ENCODE measurements at places on chromosomes 1 and 21.

- DNase-seq: no peak
These were observed 3.0 kb downstream of the VAMP4 start for GRCh38 chr1:171738911-171739310.

- DNase-seq: no peak
These were observed 48.2 kb downstream of the ADARB1 start for GRCh38 chr21:45122432-45123132.

GRCh38 chr1:7329868-7330615 is 441.1 kb upstream of the VAMP3 start:
- DNase-seq: no peak

GRCh38 chr1:114094363-114094634 is 59.4 kb downstream of the SYT6 start:
- DNase-seq: no peak

DNA sequence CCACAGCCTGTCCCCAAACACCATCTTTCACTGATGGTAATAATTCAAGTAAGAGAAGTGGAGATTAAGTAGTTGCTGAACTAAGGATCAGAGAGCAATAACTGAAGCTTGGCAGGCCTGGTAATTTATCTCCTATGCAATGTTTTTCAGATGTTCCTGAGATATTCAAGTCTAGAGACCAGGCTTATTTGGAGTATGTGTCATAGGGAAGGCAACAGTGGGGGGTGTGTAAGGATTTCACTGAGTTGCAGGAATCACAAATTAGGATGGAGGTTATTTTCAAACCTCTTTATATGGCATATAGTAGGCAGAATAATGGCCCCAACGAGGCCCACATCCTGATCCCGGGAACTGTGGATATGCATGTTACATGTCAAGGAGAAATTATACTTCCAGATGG is 171.7 kb downstream of the KCNJ6 start:
- no peak for DNase-seq

GRCh38 chr1:234973426-234974250 is 155.0 kb downstream of the TOMM20 start:
- no peak for DNase-seq

DNA sequence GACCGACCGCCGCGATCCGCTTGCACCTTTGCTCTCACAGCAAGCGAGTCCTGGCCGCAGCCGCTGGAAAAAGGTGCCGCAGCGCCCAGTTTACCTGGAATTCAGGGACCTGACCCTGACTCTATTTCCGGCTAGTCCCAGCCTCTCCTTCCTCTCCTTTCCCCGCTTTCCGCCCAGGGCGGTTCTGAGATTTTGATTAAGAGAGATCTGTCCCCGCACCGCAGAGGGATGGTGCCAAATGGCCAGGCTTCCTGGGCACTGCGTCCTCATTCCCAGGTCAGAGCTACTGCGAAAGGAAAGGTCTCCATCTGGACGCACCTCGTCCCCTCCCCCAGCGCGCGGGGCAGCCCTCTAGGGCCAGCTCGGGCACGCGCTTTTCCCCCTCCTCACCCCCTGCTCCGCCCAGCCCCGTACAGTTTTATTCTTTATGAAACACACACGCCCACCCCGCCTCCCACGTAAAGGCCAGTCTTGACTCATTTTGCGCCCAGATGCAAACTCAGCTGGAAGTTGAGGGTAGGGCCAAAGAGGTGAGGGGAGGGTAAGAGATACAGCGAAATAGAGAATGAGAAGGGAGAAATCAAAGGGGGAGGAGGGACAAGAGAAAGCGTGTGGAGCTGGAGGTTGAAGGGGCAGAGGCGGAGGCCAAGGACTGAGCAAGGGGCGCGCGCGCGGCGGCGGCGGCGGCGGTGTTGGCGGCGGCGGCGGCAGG is 411.8 kb upstream of the ESRRG start:
- DNase-seq: no peak

- DNase-seq: no peak
These were observed 9.3 kb upstream of the CLDN14 start for GRCh38 chr21:36489103-36489775.

DNA sequence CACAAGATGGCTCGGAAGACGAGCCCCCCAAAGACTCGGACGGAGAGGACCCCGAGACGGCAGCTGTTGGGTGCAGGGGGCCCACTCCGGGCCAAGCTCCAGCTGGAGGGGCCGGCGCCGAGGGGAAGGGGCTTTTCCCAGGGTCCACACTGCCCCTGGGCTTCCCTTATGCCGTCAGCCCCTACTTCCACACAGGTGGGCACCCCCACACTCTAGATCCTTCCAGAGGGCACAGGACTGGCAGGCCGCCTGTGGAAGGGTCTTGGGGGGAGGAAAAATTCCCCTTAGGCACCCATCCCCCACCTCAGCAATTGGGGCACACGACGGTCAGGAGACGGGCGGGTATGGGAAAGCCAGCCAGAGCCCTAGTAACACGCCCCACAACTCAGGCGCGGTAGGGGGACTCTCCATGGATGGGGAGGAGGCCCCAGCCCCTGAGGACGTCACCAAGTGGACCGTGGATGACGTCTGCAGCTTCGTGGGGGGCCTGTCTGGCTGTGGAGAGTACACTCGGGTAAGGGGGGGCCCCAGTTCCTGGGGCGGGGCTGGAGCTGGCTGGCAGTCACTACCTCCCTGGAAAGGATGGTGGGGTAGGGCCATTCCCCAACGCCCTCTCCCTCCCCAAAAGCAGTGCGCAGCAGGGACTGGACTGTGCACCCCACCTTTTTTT is 16.1 kb downstream of the NOC2L start:
- no peak for DNase-seq

DNA sequence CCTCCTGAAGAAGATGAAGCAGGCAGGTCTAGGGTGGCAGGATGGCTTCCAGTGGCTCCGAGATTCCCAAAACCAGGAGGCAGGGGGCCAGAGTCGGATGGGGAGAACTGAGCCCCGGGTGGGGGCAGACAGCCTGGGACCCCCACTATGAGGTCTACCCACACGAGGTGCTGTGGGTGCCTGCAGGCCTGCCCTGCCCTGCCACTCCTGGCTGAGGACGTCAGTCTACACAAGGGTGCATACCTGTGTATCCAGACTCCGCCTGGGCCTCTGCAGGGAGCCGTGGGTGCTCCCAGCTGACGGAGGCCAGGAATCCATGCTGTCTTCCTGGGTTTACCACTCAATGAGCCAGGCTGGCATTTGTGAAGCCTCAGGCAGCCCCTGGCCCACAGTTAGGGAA is 80.3 kb downstream of the PRDM16 start:
- no peak for DNase-seq

GRCh38 chr1:172893146-172893841 is 157.4 kb downstream of the TNFSF18 start:
- no peak for DNase-seq

DNA sequence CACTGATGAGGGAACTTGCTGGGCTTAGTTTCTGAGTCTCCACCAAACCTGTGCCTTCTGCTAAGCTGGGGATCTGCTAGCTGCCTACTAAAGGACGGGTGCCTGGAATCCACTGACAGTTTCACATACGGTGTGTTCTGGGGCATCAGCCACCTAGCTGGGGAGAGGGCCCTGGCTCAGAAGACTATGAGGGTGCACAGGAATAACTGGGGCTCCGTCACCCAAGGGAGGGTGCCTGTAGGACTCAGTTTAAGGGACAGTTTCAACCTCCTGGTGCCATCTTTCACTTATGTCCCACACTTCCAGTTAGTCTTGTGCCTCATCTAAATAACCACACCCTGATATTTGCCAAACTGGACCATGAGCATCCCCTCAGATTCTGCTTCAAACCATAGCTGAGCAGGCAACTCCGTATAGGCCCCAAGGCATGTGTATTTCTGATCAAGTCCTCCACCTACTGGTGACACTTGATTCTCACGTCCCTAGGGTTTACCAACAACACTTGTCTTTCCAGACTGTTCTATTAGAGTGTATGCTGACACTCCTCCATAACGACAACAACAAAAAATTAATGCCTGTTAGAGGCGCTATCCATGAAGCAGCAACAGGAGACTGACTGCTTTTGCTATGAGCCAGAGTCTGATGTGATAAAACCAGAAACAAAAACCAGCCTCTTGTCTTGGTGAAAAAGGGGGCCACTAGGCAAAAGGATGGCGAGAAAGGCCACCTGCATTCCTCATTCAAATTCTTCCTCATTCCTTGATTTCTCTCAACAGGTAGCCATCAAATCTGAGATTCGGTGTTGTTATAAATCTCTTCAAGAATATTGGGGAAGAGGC is 55.0 kb upstream of the PAXBP1 start:
- DNase-seq: no peak

- no peak for DNase-seq
These were observed 141.8 kb downstream of the TTLL7 start for GRCh38 chr1:83857103-83857502.

DNA sequence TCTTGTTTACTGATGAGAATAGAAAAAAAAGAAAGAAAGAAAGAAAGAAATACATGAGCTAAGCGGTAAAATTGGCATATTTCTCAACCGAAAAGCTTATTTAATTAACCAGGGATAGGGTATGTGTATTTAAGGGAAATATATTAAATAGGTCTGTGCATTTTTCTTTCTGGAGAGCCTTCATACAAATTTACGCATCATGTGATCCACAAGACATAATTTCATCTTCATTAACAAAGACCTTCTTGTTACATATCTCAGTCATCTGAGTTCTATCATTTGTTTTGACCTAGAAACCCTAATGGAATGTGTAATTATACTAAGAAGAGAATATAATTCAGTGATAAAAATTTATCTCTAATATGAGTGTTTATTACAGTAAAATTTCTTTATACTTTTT is 37.2 kb downstream of the CFH start:
- DNase-seq: no peak

GRCh38 chr1:199290186-199290585 is 651.3 kb downstream of the PTPRC start:
- no peak for DNase-seq

GRCh38 chr1:203629016-203629506 is 2.4 kb downstream of the ATP2B4 start:
- DNase-seq: no peak

DNA sequence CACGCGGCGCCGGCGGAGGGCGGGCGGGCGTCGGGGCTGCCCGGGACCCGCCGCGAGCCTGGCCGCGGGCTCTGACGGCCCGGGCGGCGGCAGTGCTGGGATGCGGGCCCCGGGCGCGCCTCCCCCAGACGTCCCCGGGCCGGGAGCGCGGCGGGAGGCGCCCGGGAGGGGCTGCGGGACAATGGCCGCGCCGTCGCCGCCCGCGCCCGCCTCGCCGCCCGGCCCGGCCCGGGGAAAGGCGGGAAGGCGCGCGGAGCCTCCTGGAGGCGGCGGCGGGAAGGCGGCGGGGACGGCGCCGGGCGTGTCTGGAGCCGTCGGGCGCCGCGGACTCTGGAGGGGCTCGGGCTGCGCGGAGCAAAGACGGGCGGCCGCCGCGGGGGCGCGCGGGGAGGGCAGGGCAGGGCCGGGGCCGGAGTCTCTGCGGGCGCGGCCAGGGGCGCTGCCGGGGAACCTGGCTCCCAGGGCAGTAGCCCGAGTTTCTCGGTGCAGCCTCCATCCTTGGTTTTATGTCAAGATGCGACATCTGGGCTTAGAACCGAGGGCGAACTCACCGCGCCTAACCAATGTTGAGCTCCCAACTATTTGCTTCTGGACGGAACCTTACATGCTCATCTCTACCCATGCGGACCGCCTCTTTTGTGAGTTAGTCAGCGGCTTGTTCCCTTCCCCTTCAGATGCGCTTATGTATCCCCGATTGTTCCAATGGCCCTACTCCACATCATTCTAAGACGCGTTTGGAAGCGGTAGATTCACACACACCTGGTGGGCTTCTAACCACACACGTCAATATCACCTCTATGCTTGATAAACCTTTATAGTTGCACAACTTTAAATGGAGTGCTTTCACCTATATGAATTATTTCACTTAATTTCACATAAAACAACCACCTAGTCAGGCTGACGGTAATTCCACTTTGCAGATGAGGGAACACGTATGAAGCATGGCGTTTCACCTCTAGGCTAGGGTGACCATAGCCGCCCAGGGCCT is 651 bp downstream of the ZBTB8A start:
- no peak for DNase-seq

- DNase-seq: no peak
These were observed 86.6 kb downstream of the OMA1 start for GRCh38 chr1:58459911-58460310.

DNA sequence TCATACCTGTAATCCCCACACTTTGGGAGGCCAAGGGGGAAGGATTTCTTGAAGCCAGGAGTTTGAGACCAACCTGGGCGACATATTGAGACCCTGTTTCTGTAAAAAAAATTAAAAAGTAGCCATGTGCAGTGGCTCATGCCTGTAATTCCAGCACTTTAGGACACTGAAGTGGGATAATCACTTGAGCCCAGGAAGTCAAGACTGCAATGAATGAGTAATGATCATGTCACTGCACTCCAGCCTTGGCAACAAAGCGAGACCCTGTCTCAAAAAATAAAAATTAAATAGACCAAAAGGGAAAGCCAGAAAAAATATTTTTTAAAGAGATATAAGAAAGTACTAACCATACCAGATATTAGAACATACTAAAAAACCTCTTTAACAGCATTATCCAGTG is 44.7 kb upstream of the LYPLAL1 start:
- DNase-seq: no peak

GRCh38 chr1:44743211-44743610 is 3.6 kb downstream of the KIF2C start:
- DNase-seq: no peak

DNA sequence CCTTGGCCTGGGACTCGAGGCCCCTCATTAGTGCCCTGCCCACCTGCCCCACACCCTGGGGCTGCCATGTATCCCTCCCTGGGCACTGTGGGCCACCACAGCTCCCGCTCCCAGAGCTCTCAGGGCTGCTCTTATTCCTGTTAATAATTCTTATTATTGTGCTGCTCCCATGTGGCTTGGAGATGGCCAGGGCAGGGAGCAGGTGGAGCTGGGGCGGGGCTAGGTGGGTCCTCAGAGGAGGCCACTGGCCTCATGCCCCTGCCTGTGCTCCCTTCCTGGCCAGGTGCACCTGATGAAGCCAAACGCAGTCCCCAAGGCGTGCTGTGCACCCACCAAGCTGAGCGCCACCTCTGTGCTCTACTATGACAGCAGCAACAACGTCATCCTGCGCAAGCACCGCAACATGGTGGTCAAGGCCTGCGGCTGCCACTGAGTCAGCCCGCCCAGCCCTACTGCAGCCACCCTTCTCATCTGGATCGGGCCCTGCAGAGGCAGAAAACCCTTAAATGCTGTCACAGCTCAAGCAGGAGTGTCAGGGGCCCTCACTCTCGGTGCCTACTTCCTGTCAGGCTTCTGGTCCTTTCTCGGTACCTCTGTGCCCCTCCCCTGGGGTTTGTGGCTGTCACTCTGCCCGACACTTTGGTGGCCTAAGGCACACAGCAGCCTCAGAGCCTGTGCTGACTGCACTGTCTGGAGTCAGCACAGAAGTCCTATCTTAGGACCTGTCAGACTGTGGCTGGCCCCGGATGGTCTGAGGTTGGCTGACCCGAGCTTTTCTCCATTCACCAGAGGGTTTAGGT is 34.1 kb downstream of the BMP8A start:
- no peak for DNase-seq

GRCh38 chr1:161180639-161181038 is 3.3 kb upstream of the B4GALT3 start:
- no peak for DNase-seq

- DNase-seq: no peak
These were observed 624 bp downstream of the SLC41A1 start for GRCh38 chr1:205812271-205812877.

- DNase-seq: no peak
These were observed 23.5 kb upstream of the KCNAB2 start for GRCh38 chr1:6022193-6022592.

All from stimulated activated CD8-positive, alpha-beta memory T cell treated with anti-CD3 and anti-CD28 coated beads, Interleukin-4, amount 100 ng/mL, for 4 hours (primary cell).